ENCODE measurements at places on chromosomes 6 and 20. TPM values are rescaled to one million over a fixed set of nuclear protein-coding genes. Genes with fewer than 3 reads are reported as not detected.

The CNPY3 gene
- total RNA-seq, result 45.3 TPM

The JPH2 gene
- total RNA-seq, result 1.3 TPM

The SIRPD gene
- total RNA-seq, result not detected

The CFB gene
- total RNA-seq, result 1.2 TPM

The COL20A1 gene
- not detected for total RNA-seq

The PAK5 gene
- total RNA-seq, result not detected

The LPA gene
- total RNA-seq, result not detected

The PRRT1 gene
- not detected for total RNA-seq

The OPRM1 gene
- total RNA-seq, result not detected

The OR2H1 gene
- total RNA-seq, result not detected
